SW 1271 (cell line): ENCODE measurements at places on chromosomes 11 and 22.
A peak's percentile ranks its signal among the peaks of the same experiment; 100 is the strongest.

- peak; percentile 50 for DNase-seq
Measured at GRCh38 chr11:27701355-27702105, 1.3 kb upstream of the BDNF start.

DNA sequence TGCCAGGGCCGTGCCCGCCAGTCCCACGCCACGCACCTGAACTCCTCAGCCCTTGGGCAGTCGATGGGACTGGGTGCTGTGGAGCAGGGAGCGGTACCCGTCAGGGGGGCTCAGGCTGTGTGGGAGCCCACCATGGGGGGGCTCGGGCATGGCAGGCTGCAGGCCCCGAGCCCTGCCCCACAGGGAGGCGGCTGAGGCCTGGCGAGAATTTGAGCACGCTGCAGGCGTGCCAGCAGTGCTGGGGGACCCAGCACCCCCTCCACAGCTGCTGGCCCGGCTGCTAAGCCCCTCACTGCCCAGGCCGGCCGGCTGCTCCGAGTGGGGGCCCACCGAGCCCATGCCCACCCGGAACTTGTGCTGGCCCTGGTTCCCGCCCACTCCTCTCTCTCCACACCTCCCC, 56.8 kb downstream of the TMPRSS5 start:
- no peak for DNase-seq

GRCh38 chr11:46294365-46295309, 17.2 kb downstream of the CREB3L1 start:
- DNase-seq: no peak

DNA sequence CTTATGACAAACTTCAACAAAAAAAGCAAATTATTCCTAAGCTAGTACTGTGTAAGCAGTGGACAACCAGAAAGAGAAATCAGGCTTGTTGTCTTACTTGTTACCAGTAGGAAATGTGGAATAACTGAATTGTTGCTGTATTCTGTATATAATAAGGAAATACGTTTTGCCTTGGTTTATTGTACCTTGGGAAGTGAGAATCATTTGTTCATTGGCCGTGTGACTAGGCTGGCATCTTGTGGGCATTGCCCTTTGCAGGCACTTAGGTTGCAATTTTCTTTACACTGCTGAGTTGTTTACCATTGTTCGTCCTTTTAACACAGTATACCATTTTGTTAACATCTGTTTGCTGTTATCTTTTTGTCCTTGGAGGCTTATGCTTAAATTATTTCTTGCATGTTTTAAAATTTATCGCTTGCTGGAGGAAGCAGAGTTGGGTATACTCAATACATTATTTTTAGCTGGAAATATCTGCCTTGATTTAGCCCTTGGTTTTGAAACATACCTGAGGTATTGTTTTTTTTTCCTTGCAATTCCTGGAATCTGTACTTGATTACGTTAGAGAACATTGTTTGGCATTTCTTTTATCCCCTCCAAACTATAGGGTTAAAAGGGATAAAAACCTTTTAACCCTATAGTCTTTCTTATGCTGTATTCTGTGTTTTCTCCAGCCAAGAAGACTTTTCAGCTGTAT, 109.3 kb downstream of the DDX10 start:
- no peak for DNase-seq

GRCh38 chr11:95304777-95305176, 73.8 kb upstream of the SESN3 start:
- no peak for DNase-seq

DNA sequence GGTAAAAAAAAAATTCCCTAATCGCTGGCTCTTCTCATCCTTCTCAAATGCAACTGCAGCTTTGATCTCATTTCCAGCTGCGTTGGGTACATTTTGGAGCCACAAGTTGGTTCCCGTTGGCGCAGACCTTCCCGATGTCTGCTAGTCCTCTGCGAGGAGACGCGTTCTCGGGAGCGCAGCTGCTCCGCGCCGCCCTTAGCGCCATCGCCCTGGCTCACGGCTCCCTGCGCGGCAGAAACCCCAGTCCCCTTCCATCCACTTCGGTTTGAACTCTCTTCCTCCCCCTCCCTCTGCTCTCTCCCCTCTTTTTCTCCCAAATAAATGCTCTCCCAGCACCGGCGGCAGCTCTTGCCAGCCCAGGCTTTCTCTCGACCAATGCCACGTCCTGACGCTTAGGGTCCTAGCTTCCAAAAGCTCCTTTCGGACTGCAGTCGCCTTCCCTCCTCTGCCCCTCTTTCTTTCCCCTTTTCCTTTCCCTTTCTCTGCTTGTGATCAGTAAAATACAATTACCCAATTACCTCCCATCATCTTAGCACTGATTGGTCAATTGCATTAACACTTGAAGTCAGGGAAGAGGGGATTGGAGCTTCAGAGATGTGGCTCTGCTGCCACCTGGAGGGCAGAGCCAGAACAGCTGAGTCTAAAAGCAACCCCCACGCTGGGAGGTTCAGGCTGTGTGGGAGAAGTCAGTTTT, 1165.7 kb downstream of the LRRC4C start:
- DNase-seq: peak; percentile 27

DNA sequence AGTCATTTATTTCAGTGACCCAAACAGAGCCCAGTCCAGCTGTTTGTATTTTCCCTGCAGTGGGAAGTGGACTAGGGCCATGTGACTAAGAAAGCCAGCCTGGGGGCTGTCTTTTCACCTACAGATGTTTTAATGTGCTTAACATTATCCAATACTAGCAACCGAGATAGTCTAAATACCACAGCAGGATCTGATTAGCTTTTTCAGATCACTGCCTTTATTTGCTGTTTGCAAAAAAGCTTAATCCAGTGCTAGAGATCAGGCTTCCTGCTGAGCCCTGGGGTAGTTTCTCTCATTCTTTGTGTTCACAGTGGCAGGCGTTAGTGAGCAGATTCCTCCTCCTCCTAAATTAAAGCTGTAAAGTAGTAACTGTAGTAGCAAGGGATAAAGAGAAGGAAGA, 35.0 kb downstream of the ZC3H12C start:
- DNase-seq: no peak

GRCh38 chr22:40415531-40416266, 45.3 kb downstream of the SGSM3 start:
- no peak for DNase-seq

DNA sequence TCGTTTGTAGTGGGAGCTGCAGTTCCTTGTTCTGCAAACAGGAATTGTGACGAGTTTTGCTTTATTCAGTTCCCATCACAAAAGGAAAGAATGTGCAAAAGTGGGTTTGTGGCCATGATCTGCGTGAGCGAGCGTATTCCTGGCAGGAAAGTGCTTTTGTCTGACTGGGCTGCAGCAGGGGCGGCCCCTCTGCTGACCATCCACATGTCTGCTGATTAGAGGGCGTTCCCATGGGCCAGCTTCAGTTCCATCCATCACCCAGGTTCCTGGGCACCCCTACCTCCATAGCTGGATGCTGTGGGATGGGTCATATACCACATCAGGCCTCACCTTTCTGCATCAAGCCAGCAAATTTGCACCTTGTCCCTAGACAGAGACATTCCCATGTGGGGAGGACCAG, 28.9 kb upstream of the GAL start:
- no peak for DNase-seq

GRCh38 chr11:73888244-73888643, 11.4 kb downstream of the PAAF1 start:
- no peak for DNase-seq

DNA sequence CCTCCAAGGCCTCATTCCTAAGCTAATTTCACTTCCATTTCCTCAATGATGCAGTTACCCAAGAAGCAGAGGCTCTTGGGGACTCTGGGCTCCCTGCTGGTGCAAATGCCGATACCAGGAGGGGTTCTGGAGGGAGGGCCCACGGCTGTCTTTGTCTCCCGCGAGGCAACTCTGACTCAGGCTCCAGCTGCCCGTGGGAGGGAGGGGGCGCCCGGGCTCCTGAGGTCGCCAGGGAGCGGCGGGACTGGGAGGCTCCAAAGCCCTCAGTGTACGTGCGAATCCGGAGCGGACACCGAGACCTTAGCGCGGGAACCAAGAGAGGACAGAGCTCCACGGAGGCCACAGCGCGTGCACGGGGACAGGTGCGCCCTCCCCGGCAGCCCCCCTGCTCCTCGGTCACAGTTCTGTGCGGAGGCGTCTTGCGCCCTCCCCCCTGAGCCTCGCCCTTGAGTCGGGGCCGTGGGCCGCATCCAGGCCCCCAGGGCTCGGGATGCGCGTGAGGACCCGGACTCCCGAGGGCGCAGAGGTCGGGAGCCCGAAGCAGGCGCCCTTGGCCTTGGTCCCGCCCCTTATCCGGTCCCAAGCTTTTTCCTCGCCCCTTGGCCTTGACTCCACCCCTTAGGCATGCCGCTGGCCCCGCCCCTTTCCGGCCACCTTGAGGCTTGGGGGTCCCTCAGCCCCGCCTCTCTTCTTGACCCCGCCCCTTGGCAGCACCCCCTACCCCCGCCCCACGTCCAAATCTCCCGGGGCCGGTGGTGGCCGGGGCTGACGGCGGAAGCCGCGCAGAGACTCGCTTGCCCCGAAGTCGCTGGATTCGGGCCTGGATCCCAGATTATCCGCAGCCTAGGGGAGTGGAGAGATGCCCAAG, 4.7 kb upstream of the SHISA8 start:
- DNase-seq: no peak

GRCh38 chr11:69912911-69913451, 93.8 kb upstream of the FGF3 start:
- no peak for DNase-seq

DNA sequence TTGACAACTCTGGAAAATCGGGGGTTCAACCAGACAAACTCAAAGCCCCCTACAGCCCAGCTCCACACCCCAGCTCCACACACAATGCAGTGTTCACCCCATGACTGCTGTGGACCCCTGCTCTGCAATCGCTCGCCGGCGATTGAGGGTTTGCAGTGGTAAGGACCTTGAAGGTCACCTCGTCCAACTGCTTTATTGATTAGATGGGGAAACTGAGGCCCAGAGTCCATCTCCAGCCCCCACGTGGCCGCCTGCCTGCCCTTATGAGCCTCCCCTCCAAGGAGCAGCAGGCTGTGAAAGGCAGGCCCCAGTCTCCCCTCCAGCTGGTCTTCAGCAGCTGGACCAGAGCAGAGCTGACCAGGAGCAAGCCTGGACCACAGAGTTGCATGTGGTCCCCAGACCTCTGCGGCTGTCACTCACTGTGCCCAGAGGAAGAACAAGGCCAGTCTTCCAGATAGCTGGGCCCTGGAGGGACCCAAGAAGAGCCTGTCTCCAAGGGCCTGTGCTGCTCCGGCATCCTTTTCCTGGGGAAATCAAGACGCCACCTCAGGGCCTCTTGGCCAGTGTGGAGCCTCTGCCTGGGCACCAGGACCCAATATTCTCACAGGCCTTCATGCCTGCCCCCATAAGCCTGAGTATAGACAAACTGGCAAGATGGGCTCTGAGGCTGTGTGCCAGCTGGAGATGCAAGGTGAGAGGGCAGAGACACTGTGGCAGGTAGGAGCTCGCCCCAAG, 8.8 kb upstream of the LINC01488 start:
- DNase-seq: no peak

DNA sequence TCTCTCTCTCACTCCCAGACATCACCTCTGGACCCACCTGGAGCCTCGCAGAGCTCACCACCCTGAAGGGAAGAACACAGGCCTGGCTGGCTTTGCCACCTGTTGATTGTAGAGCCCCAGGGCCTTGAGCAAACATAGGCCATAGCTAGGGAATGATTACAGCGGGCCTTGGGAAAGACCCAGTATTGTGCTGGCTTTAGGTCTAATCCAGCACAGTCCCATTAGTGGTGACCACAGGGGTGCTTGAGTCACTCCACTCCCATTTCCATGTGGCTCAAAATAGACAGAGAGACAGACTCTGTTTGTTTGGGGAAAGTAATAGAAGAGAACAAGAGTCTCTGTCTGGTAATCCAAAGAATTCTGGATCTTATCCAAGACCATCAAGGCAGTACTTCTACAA, 42.7 kb upstream of the FAM181B start:
- no peak for DNase-seq

- no peak for DNase-seq
Measured at GRCh38 chr11:129374081-129374992, 1.3 kb upstream of the BARX2 start.

DNA sequence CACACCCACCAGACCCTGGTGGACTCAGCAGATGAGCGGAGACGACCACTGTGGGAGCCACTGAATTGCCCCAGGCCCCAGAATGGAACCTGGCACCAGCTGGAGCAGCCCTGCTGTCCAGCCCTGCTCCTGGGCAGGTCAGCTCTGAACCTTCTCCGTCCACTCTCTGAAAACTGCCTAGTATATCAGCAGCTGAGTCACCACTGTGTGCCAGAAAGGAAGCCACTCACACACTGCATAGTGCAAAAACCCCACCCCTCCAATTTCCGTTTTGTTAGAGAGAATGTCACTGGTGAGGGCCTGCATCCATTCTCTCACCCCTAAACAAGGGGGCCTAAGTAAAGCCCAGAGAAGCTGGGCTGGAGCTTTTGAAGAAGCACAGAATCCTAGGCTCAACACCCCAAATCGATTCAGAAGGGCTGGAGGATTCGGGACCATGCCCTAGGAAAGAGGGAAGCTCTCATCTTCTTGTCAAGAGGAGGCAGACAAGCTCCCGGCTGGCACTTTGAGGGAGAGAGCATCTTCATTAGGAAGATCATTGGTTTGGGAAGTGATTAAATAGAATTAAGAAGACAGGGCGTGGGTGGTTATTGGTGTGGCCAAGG, 44.5 kb downstream of the GALNT18 start:
- no peak for DNase-seq

GRCh38 chr11:72750086-72750485, 2.1 kb downstream of the ARAP1 start:
- DNase-seq: no peak

GRCh38 chr11:95638501-95638900, 151.1 kb downstream of the FAM76B start:
- no peak for DNase-seq

DNA sequence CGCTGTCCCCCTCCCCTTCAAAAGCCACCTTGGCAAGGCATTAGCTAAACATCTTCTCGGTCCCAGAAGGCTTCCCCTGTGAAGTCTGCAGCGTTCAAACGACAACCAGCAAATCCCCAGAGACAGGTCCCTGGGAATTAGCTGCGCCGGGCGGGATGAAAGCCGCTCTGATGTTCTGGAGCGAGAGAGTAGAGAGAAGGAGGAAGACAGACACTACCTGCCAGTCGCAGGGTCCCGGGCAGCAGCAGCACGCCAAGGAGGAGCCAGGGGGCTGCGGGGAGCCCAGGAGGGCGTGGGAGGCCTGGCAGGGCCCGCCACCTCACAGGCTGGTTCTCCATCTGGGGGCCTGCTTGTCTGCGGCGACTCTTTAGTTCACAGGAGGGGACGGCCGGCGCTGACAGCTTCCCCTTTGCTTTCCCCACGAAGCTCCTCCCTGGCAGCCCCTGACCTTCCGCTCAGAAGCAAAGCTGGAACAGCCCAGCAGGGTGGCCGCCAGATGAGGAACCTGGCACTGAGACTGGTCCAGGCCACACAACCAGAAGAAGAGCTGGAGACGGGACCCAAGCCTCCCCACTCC, at the start of gene NFAM1:
NFAM1 (minus strand) TSS at position 384 of the 577 bp plus-strand sequence; CDS start at position 338, 46 bp downstream.
- no peak for DNase-seq

DNA sequence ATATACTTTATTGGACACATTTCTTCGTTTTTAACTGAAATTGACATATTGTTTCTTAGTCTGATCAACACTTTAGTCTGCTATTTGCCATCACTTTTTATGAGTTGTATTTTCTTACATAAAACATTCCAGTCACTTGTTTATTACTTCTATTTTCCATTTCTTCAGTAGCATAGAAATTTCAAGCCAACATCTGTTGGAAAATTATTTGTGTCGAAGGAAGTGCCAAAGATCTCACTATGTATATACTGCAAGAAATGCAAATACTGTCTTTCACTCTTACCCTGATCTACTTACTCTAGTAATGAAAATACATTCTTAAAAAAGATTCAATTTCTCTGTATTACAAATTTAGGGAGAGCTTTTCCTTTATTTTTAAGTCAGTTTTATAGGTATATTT, 105.9 kb downstream of the SLC17A6 start:
- no peak for DNase-seq

GRCh38 chr22:31160328-31160978, 471 bp downstream of the RNF185 start:
- no peak for DNase-seq
